Mucosa of gallbladder (tissue), 1 donor: ENCODE measurements at places on chromosomes 3 and 15. TPM values are rescaled to one million over a fixed set of nuclear protein-coding genes. Genes with fewer than 3 reads are reported as not detected.
A peak's percentile ranks its signal among the peaks of the same experiment; 100 is the strongest.

DNA sequence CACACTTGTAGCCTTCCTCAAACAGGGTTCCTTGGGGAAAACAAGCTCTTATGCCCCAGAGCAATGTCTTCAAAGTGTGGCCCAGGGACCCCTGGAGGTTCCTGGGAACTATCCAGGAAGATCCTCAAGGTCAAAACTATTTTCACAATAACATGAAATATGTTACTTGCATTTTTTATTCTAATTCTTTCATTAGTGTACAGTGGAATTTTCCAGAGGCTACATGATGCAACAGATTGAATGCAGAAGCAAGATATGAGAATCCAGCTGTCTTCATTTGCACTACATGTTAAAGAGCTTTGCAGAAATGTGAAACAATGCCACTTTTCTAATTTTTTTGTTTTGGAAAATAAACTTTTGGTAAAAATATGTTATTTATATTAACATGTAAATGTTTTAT, 190.9 kb downstream of the SLC9A9 start:
- no peak for DNase-seq

- no peak for DNase-seq
These were observed 509.3 kb downstream of the ROBO1 start for GRCh38 chr3:79258479-79258878.

GRCh38 chr15:64911311-64912186, at the start of gene ANKDD1A:
Gene ANKDD1A, plus strand, starts transcription at chr15:64911902. Its CDS starts 29 bp downstream, at chr15:64911931.
- peak; percentile 36 for DNase-seq

- DNase-seq = no peak
These were observed 343.3 kb upstream of the PPP2R3A start for GRCh38 chr3:135622215-135622614.

- no peak for DNase-seq
These were observed 95.8 kb upstream of the SNRPN start for GRCh38 chr15:24858737-24859601.

DNA sequence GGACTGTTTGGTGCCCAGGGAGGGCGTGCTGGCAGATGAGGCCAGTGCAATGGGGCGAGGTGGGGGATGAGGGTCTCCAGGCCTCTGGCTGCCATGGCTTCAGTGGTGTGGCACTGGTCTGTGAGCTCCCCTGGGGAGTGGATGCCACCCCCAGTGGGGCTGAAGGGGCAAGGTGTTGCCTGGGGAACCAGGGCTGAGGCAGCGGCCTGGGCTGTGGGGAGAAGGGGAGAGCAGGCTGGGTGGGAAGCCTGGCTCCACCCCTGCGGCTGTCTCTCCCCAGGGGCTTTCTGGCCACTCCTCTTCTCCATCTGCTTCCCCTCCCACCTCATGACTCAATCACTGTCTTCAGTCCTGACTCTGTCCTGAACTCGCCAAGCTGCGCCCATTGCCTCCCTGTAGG, 88.4 kb upstream of the TLE3 start:
- no peak for DNase-seq

- no peak for DNase-seq
These were observed 75.0 kb upstream of the MBNL1 start for GRCh38 chr3:152193673-152194267.

- no peak for DNase-seq
These were observed 13.0 kb downstream of the SLC9A9 start for GRCh38 chr3:143835312-143835711.

- peak; percentile 53 for DNase-seq
These were observed 88.9 kb downstream of the PTPRG start for GRCh38 chr3:61650276-61650675.

GRCh38 chr3:38131621-38132369, 5.1 kb downstream of the ACAA1 start:
- no peak for DNase-seq

GRCh38 chr3:60192297-60193114, 1058.7 kb downstream of the FHIT start:
- no peak for DNase-seq

- DNase-seq = no peak
These were observed 581.7 kb downstream of the DIPK2A start for GRCh38 chr3:144553301-144553700.

GRCh38 chr3:148932972-148933371, 58.4 kb upstream of the GYG1 start:
- no peak for DNase-seq

- no peak for DNase-seq
These were observed 31.3 kb upstream of the SETMAR start for GRCh38 chr3:4271834-4272233.

- no peak for DNase-seq
These were observed 106.2 kb upstream of the PLAAT1 start for GRCh38 chr3:193134856-193135255.

DNA sequence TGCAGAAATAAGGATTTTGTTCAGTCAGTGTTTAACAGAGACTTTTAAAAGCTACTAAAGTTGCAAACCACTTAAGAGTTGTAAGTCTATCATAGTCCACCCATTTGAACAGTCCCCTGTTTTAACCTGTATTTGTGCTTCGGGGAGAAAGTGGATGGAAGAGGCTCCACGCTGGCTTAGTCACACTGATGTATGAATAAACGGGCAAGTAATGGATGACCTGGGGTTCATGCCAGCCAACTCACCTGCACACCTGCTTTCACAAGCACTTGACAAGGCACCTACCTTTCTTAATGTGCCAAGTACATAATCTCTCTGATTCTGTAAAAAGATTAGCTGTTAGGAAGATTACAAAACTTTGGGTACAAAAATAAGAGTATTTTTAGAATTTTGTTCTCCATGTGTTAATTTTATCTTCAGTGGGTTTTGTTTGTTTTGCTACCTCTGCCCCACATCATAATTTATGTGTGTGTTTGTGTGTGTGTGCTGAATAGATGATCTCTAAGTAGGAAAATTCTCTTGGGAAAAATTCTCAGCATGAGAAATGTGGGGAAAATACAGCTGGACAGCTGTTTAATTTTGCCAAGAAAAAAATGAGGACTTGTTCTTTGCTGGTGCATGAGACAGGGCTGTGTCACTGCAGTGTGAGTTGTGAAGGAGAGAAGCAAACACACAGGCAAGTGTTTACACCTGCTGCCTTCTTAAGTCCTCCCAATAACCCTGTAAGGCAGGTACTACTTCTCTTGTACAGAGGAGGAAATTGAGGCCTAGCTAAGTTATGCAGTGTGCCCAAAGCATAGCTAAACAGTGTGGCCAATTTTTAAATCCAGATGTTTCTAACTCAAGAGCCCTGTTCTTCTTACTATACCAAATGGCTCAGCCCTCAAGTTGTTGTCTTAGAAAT, 181.2 kb upstream of the IL12A start:
- DNase-seq = no peak

- DNase-seq = no peak
These were observed at the start of gene SCN5A for GRCh38 chr3:38649500-38650247. Gene SCN5A, minus strand, starts transcription at chr3:38649687. Its CDS starts 16,380 bp downstream, at chr3:38633307.

SAMD7 gene
- not detected for total RNA-seq

SPATA12 gene
- total RNA-seq = 0.43 TPM

CDHR4 gene
- total RNA-seq = 0.09 TPM

CHRNA7 gene
- 4.2 TPM for total RNA-seq

EPHB3 gene
- total RNA-seq = 10.2 TPM

KNL1 gene
- total RNA-seq = 2.3 TPM

PIAS1 gene
- total RNA-seq = 54.5 TPM

SNURF gene
- total RNA-seq = 39.3 TPM

IRAK2 gene
- total RNA-seq = 2.7 TPM

RETNLB gene
- total RNA-seq = not detected

MAP1A gene
- total RNA-seq = 22.5 TPM

MOBP gene
- 0.14 TPM for total RNA-seq

SCN11A gene
- total RNA-seq = 0.09 TPM

MST1R gene
- 131 TPM for total RNA-seq

WWTR1 gene
- total RNA-seq = 82.8 TPM

PP2D1 gene
- not detected for total RNA-seq

SYNPR gene
- not detected for total RNA-seq

KIF7 gene
- 6.1 TPM for total RNA-seq
